ENCODE measurements at places on chromosomes 12 and 14. TPM values are rescaled to one million over a fixed set of nuclear protein-coding genes. Genes with fewer than 3 reads are reported as not detected.

GRCh38 chr12:125124320-125124966 is 59.2 kb downstream of the AACS start:
- no peak for DNase-seq

DNA sequence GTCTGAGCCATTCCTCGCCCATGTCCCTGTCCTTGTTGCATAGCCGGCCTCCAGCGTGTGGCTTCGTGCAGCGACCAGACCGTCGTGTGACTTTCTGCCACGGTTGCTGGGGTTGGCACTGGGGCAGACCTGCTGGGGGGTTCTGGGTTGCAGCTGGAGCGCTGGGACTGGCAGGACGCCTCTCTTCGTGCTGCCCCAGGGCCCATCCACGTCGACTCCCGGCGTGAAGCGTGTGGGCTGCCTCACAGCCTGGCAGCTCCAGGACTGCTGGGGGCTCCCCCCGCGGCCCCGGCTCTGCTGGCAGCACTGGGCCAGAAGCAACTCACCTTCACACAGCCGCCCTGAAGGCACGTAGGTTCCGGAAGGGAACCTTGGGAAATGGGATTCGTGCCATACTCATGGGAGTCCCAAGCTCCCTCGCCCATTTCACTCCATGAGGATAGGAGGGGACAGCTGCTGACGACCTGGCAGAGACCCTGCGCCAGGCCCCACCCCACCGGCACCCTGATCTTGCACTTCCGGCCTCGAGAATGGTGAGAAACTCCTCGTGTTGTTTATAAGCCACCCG is 51.9 kb downstream of the GALNT9 start:
- DNase-seq: no peak

DNA sequence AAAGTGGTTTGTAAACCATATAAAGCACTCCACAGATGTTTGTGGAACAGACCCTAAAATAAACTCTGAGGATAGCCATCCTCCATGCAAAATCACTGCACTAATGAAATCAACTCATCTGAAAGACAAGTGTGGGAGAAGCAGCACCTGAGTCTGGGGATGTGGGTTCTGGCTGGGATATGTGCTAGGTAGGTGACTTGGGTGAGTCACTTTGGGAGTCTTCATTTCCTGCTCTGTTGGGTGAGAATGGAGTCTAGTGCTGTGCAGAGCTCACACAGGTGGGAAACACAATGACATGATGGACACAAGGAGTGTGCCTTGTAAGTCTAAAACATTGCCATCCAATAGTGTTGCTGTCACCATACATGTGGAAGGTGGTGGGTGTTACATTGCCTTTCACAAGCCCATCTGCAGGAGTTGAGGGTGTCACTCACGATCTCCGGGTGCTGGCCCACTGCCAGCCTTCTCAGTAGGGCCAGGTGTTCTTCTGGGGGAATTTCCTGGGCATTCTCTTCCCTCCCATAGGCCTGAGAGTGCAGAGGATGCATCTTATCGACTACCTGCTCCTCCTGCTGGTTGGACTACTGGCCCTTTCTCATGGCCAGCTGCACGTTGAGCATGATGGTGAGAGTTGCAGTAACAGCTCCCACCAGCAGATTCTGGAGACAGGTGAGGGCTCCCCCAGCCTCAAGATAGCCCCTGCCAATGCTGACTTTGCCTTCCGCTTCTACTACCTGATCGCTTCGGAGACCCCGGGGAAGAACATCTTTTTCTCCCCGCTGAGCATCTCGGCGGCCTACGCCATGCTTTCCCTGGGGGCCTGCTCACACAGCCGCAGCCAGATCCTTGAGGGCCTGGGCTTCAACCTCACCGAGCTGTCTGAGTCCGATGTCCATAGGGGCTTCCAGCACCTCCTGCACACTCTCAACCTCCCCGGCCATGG is 2.0 kb downstream of the SERPINA4 start:
- no peak for DNase-seq

DNA sequence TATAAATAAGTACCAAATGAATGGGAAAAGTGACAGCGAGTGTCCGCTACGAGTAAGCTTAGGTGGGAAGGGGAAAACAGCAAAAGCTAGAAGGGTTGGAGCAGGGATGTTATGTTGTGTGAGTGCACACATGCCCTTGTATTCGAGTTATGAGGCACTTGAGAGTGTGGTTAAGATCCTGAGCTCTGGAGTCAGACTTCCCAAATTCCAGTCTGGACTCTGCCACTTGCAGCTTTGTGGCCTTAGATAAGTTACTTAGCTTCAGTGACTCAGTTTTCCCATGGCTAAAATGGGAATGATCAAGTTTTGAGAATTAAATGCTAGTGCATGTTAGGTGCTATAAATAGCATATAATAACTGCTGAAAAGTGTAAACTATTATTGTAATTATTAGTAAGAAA is 44.9 kb downstream of the KTN1 start:
- DNase-seq: no peak

The CPNE6 gene
- not detected for polyA plus RNA-seq

Data from hindlimb muscle (tissue), 1 donor.